Nucleus accumbens (tissue), 56 donors: ENCODE measurements at places on chromosomes 3 and 15.
A peak's percentile ranks its signal among the peaks of the same experiment; 100 is the strongest.

GRCh38 chr15:82894971-82895520 lies 57.5 kb downstream of the HOMER2 start:
- DNase-seq: no peak

DNA sequence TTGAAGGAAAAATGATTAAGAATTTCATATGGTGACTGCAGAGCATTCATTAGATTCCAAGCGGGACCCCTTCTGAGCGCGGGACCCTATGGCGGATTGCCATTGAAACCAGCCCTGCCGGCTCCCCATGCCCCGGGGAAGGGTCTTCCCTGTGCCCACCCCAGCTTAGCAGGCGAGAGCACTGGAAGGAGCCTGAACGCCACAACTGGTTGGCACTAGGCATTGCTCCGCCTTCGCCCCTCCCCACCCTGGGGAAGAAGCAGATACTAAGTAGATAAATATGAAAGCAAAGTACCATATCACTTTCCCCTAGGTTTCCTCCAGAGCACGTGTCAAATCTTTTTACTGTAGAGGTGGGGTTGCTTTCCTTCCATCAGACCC lies 70.7 kb downstream of the CYP19A1 start:
- peak; percentile 24 for DNase-seq

DNA sequence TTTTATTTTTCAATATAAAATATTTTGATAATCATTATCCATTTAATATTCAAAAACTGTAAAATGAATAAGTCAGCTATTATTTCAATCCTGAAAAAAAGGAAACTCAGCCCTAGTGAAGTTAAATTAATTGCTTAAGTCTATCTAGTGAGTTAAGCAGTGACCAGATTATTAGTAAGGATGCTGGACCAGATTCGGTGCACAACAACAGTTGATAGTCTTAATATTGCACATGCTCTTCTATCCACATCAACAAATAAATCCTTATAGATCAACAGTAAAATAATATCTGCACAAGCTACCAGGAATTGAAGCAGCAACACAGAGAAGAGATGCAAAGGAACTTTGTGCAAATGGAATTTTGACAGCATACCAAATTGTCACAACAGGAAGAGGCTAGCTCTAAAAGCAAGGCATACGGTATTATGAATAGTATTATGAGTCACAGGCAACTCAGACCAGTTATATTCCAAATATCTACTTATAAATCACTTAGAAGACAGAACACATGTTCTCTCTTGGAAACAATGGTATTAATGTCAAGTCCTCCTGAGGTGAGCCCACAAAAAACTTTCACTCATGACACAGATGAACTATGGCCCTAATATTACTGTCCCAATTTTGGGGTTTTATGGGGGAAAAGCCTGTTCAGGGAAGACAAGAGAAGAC lies 24.9 kb downstream of the VPS13C start:
- DNase-seq: no peak

DNA sequence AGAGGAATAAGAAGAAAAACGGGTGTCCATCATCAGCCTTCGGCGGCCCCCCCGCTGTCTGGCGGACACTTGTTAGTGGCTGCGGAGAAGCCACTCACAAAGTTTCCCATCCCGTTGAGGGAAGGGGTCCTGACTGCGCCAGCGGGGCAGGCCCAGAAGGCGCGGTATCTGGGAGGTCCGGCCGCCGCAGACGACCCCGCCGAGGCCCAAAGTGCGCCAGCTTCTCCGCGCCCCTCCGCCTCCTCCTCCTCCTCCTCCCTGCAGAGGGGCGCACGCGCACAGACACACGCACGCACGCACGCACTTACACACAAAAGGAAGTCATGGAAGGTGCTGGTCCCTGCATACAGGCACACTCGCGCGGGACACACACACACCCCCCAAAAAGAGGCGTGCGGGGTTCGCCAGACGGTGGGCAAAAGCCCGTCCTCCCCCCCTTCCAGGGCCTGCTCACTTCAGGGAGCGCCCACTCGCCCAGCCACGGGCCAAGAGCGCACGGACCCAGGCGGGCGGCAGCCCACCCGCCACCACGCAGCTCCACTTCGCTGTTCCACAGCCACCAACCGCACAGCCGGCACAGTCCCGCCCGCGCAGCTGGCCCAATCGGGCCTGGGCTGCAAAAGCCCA lies 18.0 kb downstream of the ZNF148 start:
- DNase-seq: peak; percentile 27

DNA sequence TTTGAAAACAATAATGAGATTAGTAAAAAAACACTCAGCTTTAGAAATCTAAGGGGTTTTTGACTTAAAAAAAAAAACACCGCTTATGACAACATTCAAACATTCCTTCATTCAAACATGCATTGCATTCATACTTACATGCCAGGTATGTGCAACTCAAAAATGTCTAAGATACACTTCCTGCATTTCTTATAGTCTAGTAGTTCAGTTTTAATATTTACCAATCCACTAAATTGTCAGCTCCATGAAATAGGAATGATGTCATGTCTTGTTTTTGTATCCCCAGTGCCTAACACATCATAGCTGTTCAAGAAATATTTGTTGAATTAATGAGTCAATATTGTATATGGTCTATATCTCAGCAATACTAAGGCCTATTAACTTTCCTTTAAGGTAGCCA lies 51.7 kb downstream of the EIF4E3 start:
- DNase-seq: no peak

GRCh38 chr3:159816512-159816911 lies 172.1 kb upstream of the IL12A start:
- DNase-seq: no peak

- DNase-seq: no peak
These were observed 45.8 kb downstream of the PARP15 start for GRCh38 chr3:122623031-122623829.

DNA sequence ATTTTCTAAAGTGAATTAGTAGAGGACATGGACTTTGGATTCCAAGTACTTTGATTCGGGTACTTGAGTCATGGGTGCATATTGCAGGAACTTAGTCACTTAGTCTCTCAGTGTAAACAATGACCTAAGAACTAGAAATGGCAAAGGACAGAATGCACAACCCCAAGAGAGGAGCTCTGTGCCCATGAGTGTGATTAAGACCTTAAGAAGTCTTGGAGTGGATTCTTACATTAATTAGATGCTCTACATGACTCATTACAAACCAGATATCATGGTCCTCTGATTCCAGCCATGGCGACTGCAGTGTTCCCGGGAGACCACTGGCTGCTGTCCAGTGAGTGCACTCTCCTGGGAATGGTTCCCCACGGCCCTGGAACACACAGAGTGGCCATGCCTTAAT lies 251.5 kb downstream of the GABRG3 start:
- no peak for DNase-seq

- no peak for DNase-seq
These were observed 1.7 kb downstream of the P2RY13 start for GRCh38 chr3:151327571-151328198.

GRCh38 chr3:175737646-175738572 lies 878.8 kb downstream of the NAALADL2 start:
- no peak for DNase-seq

GRCh38 chr3:188341501-188341900 lies 187.5 kb downstream of the LPP start:
- DNase-seq: no peak

DNA sequence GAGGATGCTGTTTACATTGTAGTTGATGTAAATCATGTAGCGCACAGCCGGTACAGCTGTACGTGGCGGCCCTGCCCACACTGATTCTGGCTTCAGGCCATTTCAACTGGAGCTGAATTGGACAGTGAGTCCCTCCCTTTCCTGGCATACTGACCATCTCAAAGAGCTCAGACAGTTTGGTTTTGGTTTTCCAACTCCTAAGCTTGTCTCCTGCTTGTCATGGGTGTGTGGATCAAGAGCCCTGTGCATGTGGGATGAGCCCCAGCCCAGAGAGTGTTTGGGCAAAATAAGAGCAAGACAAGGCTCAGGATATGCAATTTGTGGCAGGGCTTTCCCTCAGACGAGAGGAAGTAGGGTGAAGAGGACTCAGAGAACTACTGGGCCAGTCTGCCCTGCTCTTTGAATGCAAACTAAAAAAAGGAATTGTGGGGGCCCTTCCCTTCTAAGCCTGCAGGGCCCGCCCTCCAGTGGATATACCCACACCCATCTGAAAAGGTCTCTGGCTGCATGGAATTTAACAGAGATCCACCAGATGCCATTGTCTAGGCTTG lies 13.3 kb downstream of the ITGA11 start:
- DNase-seq: no peak

GRCh38 chr15:39565851-39566250 lies 15.0 kb upstream of the THBS1 start:
- no peak for DNase-seq

- DNase-seq: no peak
These were observed 169.3 kb downstream of the LPP start for GRCh38 chr3:188323067-188323842.

DNA sequence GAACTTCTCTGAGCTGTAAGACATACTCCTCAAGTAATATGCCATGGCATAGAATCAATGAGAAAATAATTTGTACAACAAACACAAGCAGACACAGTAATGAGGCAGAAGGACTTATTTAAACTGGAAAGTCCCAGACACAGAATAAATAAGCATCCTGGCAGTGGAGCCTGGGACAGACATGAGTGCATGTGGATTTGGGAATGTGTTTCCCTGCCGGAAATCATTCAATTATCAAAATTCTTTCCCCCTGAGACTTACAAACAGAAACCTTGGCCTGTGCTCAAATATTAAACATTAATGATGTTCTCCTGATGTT lies 520.1 kb downstream of the ROBO1 start:
- no peak for DNase-seq

DNA sequence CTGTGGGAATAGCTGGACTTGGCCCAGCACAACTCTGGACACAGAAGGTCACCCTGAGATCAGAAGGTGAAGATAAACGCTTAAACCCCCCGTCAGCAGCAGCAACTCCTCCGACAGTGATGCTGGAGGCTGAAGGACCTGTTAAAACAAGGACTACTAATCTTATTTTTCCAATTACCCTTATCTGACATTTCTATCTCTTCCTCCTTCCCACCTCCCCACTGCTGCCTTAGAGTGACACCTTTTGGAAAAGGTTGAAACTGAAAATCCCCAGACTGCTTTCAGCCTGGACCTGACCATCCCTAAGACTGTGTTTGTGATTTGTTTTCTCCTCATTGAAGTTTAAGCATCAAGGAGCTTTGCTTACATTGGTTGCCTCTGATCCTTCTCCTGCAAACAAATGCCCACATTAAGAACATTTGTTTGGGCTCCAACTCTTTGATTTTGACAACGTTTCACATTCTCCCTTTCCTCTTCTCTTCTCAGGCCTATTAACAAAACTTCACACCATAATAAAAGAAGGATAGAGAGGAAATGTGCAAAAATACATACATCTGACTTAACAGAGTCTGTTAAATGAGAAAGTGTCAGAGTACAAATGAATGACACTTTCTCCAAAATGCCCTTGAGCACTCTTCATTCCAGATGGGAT lies 410.6 kb upstream of the WNT5A start:
- no peak for DNase-seq

- no peak for DNase-seq
These were observed 27.7 kb upstream of the CLDN16 start for GRCh38 chr3:190360228-190360627.

- DNase-seq: no peak
These were observed 12.7 kb upstream of the KBTBD8 start for GRCh38 chr3:66985336-66985920.

- DNase-seq: no peak
These were observed 54.2 kb downstream of the NEK10 start for GRCh38 chr3:27315003-27315402.

- DNase-seq: no peak
These were observed 123.4 kb downstream of the EPHB1 start for GRCh38 chr3:134918441-134918840.

DNA sequence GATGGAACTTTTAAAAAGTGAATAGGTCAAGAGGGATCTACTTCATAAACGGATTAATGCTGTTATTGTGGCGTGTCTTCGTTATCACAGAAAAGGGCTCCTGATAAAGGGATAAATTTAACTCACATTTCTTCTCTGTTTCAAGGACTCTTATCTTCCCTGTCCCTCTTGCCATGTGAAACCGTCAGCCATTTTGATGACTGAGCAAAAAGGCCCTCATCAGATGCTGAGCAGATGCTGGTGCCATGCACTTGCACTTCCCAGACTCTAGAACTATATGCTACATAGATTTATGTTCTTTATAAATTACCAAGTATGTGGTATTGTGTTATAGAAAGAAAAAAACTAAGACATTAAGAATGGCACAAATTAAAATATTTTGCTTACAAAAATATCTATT lies 1011.8 kb upstream of the GBE1 start:
- no peak for DNase-seq
